ENCODE measurements at places on chromosomes 7 and 10.

DNA sequence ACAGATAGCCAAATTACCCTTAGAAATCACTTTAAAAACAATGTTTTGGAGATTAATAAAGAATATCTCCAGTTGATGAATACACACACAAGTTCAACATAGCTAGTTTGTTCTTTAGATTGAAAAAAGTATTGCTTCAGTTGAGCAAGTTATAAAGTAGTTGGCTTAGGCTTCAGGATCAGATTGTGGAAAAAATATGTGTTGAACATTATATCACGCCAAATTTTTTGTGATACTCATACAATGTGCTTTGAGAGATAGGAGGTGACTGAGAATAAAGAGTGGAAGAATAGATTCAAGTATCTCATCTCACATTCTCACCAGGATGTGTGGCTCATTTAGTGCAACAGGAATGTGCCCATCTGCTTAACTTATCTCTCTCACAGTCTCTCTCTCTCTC, 553.3 kb downstream of the HTR7 start:
- DNase-seq = no peak

DNA sequence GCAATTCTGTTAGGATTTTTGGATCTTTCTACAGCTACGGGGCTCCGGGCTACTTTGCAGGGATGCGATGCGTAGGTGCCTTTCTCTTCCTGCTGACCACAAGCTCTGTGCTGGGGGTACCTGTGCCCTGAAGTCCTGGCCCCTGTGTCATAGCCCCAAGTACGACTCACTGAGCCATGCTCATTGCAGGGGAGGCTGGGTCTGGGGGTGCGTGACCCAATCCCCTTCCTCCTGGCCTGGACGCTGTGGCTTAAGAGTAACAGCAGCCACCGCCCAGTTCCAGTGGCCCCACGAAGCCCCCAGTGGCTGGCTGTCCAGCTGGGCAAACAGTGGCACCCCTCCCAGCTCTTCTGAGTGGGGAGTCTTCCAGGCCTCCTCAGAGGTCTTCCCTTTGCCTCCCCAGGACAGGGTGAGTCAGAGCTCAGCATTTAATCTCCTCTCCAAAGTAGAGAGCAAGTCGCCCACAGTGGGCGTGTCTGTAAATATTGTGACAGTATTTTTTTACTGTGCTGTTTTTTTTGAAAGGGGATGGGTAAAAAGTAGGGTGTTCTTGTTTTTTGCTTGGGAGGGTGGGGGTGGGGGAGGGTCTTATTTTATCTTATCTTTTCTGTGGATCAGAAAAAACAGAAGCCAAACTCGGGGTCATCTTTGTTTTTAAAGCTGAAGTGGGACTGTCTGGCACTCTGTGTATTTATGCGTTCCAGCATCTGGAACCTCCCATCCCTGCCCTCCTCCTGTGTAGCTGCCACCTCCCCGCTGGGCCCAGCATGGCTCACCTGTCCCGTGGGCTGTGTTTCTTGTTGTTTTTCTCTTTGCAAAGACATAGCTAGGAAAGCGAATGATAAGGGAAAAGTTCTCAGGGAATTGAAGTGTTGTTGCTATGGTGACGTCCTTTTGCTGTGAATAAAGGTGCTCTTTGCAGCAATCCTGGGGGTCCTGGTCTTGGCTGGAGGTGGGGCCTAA, 8.2 kb downstream of the LFNG start:
- DNase-seq = peak; percentile 74

- DNase-seq = no peak
Observed at GRCh38 chr7:47661051-47661714, 79.3 kb upstream of the TNS3 start.

GRCh38 chr10:1141261-1141660, 85.1 kb downstream of the WDR37 start:
- DNase-seq = no peak

GRCh38 chr7:1590476-1590875, 20.6 kb upstream of the PSMG3 start:
- no peak for DNase-seq

- DNase-seq = no peak
Observed at GRCh38 chr7:47304727-47305719, 276.9 kb downstream of the TNS3 start.

DNA sequence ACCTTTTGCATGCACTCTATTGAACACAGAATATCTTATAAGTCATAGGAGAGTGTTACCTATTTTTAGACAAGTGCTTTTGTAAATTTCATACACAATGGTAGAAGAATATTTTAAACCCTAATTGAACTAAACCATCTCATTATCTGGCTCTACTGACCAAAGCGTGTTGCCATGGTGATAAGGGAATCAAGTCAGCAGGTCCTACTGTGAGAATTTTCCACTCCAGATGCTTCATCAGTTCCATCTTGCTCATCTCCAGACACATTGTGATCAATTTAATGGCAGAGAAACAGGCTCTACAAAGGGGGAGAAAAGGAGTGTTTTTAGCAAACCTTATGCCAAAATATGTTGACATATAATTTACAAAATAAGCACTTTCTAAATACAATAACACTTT, 621.9 kb upstream of the GHITM start:
- DNase-seq = no peak

DNA sequence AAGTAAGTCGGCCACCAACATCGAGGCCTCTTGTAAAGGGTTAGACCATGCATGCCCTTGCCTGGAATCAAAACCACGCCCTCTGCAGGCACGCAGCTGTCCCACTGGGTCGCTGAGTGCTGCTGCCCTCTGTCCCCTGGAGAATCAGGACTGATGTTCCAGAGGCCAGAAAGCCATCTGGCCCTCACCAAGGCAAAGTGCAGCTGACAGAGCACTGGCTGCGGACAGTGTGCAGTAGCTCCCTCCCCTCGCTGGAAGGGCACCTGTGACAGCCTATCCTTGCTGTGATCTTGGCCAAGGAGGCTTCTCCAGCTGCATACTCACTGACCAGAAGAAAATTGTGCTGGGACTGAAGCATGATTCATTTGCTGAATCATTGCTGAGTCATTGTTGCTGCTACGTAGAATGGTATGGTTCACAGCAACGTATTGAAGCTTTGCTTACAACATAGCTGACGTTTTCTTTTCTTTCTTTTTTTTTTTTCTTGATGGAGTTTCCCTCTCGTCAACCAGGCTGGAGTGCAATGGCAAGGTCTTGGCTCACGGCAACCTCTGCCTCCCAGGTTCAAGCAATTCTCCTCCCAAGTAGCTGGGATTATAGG, 30.4 kb downstream of the DDC start:
- no peak for DNase-seq

DNA sequence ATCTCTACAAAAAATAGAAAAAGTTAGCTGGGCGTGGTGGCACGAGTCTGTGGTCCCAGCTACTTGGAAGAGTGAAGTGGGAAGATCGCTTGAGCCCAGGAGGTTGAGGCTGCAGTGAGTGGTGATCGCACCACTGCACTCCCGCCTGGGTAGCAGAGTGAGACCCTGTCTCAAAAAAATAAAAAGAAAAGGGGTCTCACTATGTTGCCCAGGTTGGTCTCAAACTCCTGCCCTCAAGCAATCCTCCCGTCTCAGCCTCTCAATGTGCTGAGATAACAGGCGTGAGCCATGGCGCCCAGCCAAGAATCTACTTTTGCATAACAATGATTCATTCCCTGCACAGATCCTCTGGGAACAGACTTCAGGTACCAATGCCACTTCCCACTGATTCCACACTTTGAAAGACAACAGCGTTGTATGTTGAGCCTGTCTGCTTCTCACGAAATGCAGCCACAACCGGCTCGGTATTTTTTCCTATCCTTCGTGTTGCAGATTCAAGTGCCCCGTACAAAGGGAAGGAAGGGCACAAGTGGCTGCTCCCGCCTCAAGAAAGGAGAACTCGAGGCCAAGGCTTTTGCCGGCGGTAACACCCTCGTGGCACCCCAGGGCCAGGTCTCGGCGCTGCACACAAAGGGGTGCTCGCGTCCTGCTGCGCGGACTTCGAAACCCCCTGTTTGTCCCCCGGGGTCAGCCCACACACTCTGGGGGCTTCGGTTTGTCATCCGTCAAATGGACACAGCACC, 745 bp downstream of the DAGLB start:
- DNase-seq = peak; percentile 25

All from activated CD8-positive, alpha-beta memory T cell treated with anti-CD3 and anti-CD28 coated beads, Interleukin-2, amount 50 U/mL, for 4 hours (primary cell).